ENCODE measurements at places on chromosomes 7 and 10.
A peak's percentile ranks its signal among the peaks of the same experiment; 100 is the strongest.

- peak; percentile 40 for DNase-seq
These were observed 22.2 kb upstream of the UNCX start for GRCh38 chr7:1210321-1210978.

GRCh38 chr10:98848361-98848760 is 387.3 kb downstream of the HPSE2 start:
- no peak for DNase-seq

DNA sequence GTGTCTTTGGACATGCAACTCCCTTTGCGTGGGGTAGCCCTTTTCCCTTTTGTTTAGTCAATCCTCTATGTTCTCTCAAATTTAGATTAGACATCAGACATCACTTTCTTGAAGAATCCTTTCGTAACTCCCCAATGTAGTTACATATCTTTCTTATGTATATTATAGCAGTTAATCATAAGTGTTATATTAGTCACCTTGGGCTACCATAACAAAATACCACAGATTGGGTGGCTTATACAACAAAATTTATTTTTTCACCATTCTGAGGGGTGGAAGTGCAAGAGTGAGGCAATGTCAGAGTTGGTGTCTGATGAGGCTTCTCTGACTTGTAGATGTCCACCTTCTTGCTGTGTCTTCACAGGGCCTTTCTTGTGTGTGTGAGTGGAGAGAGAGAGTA is 105.7 kb downstream of the PHTF2 start:
- DNase-seq = no peak

DNA sequence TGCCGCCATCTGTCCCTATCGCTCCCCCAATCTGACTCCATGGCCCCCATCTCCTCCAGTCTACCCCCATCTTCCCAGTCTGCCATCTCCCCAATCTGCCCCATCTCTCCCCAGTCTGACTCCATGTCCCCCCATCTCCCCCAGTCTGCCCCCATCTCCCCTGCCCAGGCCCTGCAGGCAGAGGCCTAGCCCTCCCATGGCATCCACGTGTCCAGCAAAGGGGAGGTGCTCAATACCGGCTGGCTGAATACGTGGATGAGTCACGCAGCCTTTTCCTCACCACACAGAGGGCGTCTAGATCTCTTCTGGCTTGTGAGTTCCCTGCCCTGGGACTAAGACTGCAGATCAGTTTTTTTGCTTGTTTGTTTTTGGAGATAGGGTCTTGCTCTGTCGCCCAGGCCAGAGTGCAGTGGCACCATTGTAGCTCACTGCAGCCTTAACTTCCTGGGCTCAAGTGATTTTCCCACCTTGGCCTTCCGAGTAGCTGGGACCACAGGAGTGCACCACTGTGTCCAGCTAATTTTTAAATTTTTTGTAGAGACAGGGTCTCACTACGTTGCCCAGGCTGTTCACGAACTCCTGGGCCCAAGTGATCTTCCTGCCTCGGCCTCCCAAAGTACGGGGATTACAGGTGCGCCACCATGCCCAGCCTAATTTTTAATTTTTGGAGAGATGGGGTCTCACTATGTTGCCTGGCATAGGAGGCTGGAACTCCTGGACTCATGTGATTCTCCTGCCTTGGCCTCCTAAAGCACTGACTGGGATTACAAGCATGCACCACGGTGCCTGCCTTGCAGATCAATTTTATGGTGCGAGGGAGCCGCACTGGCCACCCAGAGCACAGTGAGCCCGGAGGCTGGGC is 15.3 kb upstream of the GPR146 start:
- DNase-seq = peak; percentile 55

- no peak for DNase-seq
These were observed 94.3 kb downstream of the IPMK start for GRCh38 chr10:58173391-58173790.

GRCh38 chr10:70448236-70448635 is 6.8 kb upstream of the NODAL start:
- DNase-seq = no peak

GRCh38 chr10:132487241-132488135 is 50.1 kb upstream of the INPP5A start:
- no peak for DNase-seq

GRCh38 chr10:101018600-101019439 is 12.1 kb downstream of the PDZD7 start:
- DNase-seq = peak; percentile 88

DNA sequence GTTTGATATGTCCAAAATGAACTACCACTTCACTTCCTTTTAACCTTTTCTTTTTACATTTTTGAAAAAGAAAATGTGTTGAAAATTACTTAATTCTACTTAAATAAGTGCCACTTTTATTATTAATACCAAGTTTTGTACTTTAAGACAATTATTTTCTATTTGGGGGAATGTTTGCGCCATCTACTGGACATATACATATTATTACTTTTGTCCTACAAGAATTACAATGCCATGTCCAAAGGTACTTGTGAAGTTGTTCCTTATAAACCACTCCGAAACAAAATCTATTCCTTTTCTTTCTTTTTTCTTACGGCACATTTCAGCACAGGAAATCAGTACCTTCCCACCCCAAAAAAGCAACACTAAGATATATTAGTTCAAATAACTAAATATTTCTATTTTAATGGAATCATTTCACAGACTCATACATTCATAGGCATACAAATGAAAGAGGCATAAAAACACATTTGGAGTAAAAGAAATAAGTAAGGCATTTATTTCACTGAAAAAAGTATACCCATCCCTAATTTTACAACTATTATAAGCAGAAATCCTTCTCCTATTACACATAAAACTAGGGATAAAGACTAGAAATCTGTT is 169.9 kb downstream of the RNF133 start:
- no peak for DNase-seq

DNA sequence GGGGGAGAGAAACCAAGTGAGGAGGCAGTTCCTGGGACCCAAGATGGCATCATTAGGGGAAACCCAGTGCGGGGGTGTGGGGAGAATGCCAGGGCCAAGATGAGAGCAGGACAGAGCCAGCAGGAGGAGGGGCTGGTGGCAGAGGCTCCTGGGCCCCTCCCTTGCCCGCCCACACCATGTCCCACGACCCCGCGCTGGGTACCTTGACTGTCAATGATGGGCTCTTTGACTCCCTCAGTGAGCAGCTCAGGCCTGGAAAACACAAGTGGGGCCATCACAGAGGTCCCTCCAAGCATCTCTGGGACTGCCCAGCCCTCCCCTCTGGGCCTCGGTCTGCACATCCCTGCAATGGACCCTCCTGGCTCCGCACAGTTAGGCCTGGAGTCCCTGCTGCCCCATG is 75.4 kb downstream of the RABGEF1 start:
- DNase-seq = no peak

GRCh38 chr7:105623378-105623777 is 42.1 kb upstream of the EFCAB10 start:
- no peak for DNase-seq

DNA sequence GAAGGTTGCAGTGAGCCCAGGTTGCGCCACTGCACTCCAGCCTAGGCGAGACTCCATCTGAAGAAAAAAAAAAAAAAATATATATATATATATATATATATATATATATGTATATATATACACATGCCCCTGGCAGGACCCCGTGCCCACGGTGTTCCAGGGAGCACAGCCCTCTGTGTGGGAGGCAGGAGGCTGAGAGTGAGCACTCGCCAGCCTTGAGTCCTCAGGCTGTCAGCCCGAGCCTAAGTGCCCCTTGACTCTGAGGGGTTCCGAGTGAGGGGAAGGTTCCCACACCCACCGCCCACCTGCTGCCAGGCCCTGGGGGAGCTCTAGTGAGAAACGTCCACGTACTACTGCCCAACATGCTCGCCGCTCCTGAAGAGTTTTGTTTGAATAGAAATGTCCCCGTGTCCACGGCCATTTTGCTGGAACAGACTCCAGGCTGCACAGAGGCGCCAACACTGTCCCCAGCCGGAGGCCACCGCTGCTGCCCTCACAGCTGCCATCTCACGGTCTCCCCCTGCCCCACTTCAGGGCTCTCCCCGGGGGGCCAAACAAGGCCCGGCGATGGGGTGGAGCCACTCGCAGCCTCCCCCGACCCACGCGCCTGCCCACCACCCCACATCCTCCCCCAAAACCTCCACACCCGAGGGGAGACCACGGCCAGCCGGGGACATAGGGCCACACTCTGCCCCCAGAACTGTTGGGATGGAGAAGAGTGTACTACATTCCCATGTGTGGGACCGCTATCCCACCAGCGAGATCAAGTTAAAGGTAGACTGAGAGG is 62.8 kb upstream of the EBF3 start:
- DNase-seq = no peak

GRCh38 chr10:97376413-97376812 is 24.7 kb downstream of the RRP12 start:
- DNase-seq = no peak

- DNase-seq = no peak
These were observed 46.2 kb downstream of the PRPF18 start for GRCh38 chr10:13632884-13633440.

- no peak for DNase-seq
These were observed 104.5 kb downstream of the MACC1 start for GRCh38 chr7:20112696-20113095.

GRCh38 chr10:114559636-114560035 is 98.4 kb downstream of the ABLIM1 start:
- DNase-seq = no peak

DNA sequence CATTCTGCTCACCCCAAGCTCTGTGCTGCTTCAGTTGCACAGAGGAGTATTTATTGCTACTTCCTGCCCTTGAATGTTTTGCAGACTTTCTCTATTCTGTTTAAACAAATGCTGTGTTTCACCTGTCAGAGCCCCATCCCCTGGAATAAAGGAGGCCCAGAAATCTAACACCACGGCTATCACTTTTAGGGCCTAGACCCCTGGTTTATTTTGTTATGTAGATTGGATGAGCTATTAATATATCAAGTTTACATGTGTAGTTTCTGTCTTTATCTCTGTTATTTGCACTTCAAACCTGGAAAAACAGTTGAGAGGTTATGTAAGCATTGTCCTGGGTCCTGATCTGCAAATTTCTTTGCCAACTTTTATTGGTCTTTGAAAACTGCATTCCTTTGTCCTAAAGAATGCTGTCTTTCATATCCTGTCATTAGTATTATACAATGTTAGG is 630.1 kb downstream of the PARD3 start:
- no peak for DNase-seq

- DNase-seq = peak; percentile 56
These were observed 2.6 kb upstream of the MUC12 start for GRCh38 chr7:100966542-100967291.

Data from retina (tissue), 1 donor.